Inflammatory macrophage treated with lipopolysaccharide for 4 hours (primary cell): ENCODE measurements at places on chromosomes 1 and 21.

DNA sequence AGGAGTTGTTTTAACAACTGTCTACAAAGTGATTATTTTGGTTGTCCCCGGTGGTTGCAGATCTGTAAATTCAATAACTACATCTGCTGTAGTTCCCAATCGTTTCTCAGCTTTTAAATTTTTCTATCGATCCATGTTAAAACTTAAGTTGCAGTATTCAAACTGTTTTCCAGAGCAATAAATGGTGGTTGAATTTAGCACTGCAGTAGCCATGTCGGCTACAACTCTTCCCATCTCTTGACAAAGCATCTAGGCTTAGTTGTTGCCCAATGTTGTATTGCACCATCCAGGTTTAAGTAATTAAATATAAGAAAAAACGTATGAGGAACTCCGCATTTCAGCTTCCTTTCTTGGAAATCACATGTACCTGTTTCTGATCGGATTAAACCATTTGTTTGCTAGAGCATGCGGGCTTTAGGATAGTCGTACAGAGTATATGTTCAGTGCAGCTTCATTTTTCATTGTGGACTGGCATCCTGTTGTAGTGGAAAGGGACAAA is 996 bp downstream of the CNIH4 start:
- peak; percentile 90 for DNase-seq

GRCh38 chr1:55828044-55828443 is 612.9 kb upstream of the USP24 start:
- no peak for DNase-seq

GRCh38 chr1:102032534-102032933 is 35.8 kb upstream of the OLFM3 start:
- no peak for DNase-seq

DNA sequence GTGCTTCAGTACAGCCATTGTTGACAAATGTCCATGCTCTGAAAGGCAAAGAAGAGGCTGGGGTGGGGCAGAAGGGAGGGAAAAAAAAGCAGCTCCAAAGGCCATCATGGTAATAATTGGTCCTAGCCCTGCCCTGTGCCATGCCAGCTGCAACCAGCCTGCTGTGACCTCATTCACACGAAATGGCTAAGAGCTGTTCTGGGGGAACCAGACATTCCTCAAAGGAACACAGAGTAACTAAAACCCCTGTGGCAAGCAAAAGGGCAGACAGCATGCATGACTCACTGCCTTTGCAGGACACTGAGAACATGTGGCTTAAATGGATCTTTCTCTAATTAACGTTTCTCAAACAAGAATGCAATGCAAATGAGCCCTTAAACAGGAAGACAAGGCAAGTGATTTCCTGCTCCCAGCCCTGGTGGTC is 42.3 kb downstream of the STYXL2 start:
- no peak for DNase-seq

GRCh38 chr1:232017057-232017456 is 390.5 kb downstream of the DISC1 start:
- no peak for DNase-seq

DNA sequence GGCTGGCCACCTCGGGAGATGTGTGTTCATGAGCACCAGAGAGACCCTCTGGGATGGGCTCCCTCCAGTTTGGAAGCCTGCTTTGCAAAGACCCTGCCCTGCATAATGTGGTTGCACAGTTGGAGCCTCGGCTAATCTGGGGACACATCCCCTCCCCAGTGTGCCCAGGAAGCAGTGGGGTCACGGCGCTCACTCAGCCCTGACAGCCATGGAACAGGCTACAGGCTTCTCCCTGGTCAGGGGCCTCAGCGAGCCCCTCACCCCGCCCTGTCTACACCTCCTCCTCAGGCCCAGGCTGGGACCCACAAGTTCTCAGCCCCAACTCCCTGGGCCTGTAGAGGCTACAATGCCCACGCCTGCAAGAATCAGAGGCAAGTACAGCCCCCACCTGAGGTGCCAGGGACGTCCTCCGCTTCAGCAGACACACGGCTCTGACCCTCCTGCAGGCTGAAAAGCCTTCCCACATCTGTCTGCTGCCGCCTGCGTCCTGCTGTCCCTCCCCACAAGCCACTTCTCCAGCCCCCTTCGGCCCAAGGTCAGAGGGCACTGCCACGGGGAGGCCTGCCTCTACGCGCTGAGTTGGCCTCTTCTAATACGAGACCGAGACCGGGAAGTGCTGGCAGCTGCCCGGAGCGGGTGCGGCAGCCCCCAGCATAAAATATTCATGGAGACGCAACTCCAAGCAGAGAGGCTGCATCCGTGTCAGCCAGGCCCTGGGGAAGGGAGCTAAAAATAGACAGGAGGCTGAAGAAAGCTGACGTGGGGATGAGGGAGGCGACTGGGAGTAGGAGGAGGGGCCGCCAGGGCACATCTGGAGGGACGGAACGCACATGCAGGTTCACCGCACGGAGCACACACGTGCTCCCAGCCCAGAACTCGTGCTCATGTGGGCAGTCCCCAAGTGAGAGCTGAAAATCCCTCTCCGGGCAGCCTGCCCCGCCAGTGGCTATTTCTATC is 15.2 kb upstream of the GPR153 start:
- DNase-seq, result no peak

GRCh38 chr1:24641646-24642151 is 1.4 kb upstream of the SRRM1 start:
- peak; percentile 80 for DNase-seq

GRCh38 chr1:89540406-89540970 is 15.9 kb downstream of the LRRC8B start:
- peak; percentile 60 for DNase-seq

GRCh38 chr1:31723828-31724359 is 20.1 kb upstream of the COL16A1 start:
- DNase-seq, result peak; percentile 50

DNA sequence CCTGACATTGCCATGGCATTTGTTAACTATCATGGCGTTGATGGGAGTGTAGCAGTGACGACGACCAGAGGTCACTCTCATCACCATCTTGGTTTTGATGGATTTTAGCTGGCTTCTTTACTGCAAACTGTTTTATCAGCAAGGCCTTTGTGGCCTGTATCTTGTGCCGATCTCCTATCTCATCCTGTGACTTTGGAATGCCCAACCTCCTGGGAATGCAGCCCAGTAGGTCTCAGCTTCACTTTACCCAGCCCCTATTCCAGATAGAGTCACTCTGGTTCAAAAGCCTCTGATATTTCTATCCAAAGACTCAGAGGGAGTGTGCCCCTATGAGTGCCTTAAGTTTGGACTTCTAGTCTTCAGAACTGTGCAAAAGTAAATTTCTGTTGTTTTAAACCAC is 130.1 kb downstream of the ADAMTS1 start:
- DNase-seq, result no peak
